Stimulated activated CD8-positive, alpha-beta memory T cell treated with anti-CD3 and anti-CD28 coated beads, Interleukin-7, amount 100 ng/mL, for 24 hours (primary cell): ENCODE measurements at places on chromosomes 2 and 18.

DNA sequence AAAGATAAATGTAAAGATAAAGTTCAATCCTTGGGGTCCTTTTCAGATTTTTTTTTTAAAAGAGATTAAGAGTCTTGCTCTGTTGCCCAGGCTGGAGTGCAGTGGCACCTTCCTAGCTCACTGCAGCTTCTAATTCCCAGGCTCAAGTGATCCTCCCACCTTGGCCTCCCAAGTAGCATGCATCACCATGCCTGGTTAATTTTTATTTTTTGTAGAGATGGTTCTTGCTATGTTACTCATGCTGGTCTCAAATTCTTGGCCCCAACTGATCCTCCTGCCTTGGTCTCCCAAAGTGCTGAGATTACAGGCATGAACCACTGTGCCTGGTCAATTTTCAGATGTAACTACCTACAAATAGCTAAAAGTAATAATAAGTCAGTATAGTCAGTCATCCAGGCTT, 21.1 kb downstream of the NFE2L2 start:
- no peak for DNase-seq

- DNase-seq = no peak
Measured at GRCh38 chr2:197851451-197851850, 47.1 kb downstream of the PLCL1 start.

- no peak for DNase-seq
Measured at GRCh38 chr2:106062627-106063026, 131.5 kb downstream of the UXS1 start.

DNA sequence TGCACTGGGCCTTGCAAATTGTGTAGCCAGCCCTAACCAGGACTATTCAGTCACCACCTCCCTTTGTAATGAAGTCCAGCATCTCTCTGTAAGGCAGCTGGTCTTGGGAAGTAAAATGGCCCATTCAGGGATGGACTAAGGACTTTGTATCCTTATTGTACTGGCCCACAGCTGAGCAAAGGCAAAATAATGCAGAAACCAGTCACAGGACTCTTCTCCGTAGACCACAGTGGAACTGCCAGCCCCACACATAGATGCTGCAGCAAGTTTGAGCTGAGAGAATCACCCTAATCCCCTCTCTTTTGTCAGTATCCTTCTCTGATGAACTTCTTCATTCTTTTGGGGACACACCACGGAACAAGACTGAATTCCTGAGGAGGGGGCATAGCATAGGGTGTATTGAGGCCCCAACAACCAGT, 73.6 kb upstream of the RTN4 start:
- no peak for DNase-seq

DNA sequence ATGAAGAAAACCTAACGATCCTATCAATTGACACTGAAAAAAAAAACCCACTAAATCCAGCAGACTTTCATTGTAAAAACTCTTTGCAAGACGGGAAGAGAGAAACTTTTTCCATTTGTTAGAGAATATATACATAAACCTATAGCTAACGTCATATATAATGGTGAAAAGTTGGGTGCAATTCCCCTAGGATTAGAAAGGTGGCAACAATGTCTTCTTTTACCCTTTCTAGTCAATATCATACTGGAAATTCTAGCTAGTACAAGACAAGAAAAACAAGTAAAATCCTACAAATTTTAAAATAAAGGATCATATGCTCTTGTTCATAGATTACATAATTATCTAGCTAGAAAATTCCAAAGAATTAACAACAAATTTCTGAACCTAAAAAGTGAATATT, 1596.5 kb upstream of the LRRTM1 start:
- DNase-seq = no peak

GRCh38 chr18:79635427-79635726, 44.2 kb upstream of the CTDP1 start:
- no peak for DNase-seq

GRCh38 chr2:222424276-222424728, at the start of gene SGPP2:
Gene SGPP2 (plus strand): TSS chr2:222424543. CDS start chr2:222424603, 60 bp downstream.
- no peak for DNase-seq

DNA sequence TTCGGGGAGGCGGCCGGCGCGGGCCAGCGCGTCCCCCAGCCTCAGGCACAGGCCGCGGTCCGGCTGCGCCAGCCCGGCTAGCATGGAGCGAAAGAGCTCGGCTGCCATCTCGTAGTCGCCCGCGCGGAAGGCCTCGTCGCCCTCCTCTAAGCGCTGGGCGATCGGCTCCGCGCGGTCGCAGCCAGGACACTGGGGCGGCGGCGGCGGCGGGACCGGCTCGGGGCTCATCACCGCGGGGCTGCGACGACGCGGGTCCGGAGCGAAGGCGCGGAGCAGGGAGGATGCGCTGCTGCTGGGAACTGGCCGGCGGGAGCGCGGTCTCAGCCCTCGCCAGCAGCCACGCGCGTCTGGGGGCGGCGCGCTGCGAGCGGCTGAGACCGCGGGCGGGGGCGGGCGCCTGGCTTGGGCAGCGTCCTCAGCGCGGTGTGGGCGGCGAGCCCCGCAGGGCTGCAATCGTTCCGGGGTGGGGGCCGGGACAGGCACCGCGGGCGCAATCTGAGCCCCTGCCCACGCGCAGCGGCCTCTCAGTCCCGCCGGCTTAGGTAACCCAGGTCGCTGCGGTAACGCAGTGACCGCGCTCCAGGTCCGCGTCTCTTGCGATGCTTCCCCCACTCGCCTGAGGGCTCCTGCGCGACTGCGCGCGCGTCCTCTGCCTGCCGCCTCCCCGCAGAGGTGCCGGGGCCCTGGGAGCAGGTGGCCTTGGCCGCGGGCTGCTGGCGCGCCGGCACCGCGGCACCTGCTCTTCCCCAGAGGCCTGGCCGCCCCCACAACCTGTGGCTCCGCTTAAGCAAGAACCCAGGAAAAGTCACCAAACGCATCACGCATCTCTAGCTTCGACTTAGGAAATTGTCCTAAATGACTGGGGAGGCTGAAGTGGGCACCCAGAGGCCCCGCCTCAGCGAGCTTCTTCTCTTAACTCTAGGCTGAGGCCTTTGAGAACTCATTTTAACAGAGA, at the start of gene LONRF2:
Gene LONRF2, minus strand, starts transcription at position 636 of the 955 bp plus-strand sequence. Its CDS starts 408 bp downstream, at position 228.
- DNase-seq = no peak

GRCh38 chr18:31230495-31230894, 67.8 kb upstream of the DSC1 start:
- no peak for DNase-seq

DNA sequence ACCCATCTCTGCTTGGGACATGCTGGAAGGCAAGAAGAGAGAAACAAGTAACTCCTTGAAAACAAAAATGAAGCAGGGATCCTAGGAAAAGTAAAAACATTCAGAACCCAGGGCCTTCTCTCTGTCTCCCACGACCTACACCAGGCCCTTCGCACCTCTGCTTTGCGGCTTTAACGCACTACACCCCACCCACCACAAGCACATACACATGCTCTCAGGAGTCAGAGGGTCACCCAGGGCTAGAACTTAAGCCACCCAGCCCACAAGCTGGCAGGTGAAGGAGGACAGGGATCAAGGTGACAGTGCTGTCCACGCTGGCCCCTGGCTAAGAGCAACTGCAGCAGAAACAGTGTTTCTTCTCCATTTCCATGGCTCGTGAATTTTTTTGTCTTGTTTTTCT, 72.2 kb downstream of the BCL11A start:
- DNase-seq = no peak

GRCh38 chr2:61439241-61440002, 31.5 kb downstream of the USP34 start:
- no peak for DNase-seq

DNA sequence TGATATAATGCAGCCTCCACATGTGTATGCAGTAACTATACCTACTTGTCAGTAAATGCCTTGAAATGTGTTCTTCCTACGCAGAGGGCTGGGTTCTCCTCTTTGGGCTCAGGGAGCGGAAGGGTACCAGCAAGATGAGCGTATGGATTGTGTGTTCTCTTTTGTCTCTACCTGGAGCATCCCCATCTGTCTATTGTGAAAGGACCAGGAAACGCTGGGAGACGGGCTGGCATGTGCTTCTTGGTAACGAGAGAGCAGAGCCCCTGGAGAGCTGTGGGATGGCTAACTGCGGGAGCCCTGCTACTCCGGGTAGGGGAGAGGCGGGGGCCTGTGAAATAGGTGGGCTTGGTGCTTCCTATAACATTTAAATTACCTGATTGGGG, 80.9 kb downstream of the BCL2 start:
- no peak for DNase-seq

- no peak for DNase-seq
Measured at GRCh38 chr2:9347411-9347881, 75.9 kb downstream of the ITGB1BP1 start.

DNA sequence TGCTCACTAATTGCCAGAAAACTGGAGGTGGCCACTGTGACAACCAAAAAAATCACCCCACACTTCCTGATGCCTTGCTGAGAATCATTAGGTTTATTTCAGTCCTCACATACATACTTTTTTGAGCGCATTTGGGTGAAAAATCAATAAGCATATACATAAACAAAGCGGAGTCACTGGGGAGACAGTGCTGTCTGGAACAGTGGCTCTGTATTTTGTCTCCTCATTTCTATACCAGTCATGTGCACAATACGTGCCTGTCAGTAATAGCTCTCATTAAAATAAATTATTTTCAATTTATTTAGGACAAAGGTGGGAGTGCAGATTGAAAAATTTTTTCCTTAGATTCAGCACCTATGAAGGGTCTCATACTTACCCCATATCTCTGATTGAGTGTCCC, 48.2 kb downstream of the CXCR4 start:
- DNase-seq = no peak

DNA sequence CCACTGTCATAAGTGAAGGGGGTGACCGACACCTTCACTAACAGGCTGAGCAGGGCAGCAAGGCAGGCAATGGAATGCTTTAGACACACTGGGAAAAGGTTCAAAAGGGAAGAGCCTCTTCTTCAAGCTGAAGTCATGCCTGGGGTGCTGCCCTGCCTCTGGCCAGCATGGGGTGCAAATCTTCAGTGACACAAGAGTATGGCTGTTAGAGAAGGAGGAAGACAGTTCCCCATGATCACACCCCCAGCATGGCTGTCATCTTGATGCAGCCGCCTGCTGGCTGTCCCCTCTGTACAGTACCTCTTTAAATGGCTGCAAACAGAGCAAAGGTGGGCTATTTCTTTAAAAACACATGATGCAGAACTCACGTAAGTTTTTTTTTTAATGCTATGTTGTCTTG, 71.9 kb downstream of the INPP4A start:
- DNase-seq = no peak

DNA sequence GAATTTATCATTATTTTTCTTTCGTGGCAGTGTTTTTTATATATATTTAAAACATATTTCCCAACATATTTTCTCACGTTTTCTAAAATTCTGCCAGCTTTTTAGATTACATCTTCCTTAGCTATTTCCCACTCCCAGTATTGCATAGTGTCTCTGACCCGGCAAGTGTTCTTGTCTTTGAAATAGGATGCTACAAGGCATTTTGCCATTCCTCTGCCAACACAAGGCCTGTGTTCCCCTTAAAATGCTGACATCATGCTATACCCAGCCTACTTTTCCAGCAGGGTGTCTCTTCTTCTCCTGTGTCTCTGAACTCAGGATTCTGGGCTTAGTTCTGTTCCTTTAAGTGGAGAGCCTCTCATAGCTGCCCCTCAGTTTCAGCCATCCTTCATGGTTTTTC, 115.2 kb downstream of the DIS3L2 start:
- DNase-seq = no peak

DNA sequence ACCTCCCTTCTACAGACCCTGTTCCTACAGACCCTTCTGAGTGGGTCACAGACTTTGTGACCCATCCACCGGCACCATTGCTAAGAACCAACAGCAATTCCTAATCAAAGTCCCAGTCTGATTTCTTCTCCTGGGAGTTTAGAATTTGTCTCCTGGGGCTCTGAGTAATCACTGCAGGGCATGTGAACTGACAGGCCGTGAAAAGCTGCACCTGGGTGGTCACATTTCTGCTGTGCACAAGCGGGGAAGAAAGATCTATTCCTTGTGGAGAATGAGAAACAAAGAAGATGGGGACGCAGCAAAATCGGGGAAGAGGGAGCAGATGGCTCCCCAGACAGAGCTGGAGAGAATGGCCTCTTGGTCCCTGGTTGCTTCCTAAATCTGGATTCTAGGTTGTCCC, 151.0 kb downstream of the ARL4C start:
- DNase-seq = no peak

DNA sequence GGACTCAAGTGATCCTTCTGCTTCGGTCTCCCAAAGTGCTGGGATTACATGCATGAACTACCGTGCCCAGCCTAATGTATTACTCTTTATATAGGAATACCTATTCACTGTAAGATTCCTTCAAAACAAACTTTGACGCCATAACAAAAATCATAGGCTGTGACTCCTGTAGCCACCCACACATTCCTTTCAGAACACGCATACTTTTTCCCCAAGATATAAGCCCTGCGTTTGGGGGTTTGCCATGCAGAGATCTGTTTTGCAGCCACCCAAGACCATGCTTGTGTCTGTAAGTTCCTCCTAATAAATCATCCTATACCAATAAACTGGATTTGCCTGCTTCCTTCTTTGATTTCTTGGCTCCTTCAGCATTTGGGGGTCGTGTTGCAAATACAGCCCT, 46.0 kb upstream of the STON1 start:
- DNase-seq = no peak

- no peak for DNase-seq
Measured at GRCh38 chr18:11799066-11799465, 52.1 kb upstream of the CHMP1B start.

DNA sequence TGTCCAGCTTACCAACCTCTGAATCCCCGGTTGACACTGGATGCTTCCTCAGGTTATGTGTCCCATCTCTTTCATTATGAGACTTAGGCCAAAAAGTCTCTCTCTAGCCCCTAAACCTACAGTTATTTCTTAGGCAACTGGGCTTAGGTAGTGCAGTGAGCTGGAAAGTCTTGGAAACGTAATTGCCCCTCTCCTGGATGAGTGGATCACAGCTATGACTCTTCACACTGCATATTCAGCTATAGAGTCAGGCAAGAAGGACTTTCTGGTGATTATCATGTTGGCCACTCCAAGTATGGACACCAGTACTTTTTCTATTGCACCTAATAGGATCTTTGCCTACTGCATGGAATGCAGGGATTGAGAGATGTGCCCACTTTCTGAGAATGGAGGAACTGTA, 458.3 kb upstream of the CELF4 start:
- no peak for DNase-seq

DNA sequence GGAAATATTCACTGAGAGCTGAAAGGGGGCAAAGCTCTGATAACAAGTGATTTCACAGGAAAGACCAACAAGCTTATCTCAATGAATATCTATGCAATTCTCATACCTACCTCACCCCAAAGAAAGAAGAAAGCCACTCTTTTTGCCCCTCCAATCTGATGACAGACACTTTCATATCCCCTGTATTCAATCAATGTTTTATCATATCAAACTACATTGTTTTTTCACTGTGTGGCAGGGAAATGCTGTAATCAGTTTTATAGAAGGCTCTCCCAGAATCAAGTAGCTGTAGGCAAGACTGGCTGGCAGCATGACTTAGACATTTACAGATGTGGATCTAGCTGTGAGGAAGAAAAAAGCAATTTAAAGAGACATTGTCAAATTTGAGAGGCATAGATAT, 81.3 kb upstream of the PIK3C3 start:
- no peak for DNase-seq

DNA sequence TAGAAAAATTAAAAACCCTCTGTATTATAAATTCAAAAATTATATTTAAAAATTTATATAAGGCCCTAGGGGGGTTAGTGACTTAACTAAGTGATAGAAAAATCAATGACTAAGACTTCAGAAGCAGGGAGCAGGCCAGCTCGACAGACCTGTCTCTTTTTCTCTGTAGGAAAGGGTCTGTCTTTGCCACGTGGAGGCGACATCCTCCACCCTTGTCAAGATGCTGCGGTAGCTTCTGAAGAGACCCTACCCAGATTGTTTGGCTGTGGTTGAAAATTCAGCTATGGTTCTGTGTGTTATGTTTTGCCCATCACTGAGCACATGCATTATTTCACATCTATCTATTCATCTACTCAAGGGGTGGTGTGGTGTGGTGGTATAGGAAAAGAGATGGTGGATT, 8.2 kb upstream of the SLC4A3 start:
- DNase-seq = no peak

GRCh38 chr2:226308986-226309385, 490.6 kb downstream of the IRS1 start:
- no peak for DNase-seq
